ENCODE measurements at places on chromosomes 4 and X.

- DNase-seq, result no peak
These were observed 30.8 kb downstream of the RBBP7 start for GRCh38 chrX:16839219-16839851.

DNA sequence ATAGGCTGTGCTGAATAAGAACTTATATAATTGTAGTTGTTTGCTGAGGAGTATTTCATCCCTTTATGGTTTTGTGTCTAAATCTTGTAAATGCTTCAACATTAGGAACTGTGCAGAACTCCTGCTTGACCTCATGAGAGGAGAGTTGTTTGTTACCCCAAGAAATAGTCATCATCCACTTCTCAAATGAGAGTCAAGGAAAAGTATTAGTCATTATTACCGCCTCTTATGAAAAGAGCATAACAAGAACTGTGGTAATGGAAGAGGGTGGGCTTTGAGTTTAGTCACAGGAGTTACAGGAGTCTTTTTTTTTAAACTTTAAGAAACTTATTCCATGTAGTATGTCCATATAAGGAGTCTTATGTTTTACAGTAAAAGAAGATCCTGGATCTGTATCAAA lies 132.9 kb downstream of the RAP1GDS1 start:
- no peak for DNase-seq

GRCh38 chr4:163194593-163194992 lies 27.9 kb upstream of the NAF1 start:
- no peak for DNase-seq

DNA sequence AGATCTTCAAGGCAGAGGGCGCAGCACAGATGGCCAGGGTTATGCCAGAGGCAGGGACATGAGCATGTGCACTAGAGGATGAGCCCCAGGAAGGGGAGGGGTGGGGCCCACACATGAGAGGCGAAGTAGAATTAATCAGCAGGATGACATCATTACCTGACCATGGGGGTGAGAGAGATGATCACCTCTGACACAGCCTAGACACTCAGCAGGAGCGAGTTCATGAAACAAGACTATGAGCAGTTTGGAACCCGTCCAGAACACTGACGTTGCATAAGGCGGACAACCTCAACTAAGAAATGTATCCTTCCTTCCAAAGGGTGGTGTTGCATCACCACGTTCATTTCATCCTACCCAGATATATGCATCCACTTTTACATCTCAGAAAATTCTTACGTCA lies 446.7 kb upstream of the TENM3 start:
- no peak for DNase-seq

DNA sequence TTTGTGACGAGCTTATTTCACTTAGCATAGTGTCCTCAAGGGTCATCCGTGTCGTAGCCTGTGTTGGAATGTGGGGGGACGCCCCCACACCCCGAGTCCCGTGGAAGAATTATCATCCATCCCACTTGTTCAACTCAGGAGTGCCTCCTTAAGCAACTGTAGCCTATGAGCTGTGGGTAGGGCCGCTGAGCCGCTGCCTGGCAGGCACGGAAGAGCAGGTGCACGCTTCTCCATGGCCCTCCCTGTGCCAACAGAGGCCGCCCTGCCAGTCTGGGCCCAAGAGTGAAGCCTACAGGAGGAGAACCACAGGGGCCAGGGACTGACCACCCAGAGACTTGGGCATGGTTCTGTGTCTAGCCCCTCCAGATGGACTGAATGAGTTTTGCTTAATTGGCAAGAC lies 2.3 kb upstream of the RGS12 start:
- DNase-seq, result no peak

All from mucosa of gallbladder (tissue), 1 donor.